ENCODE measurements at places on chromosomes 5 and 9.

DNA sequence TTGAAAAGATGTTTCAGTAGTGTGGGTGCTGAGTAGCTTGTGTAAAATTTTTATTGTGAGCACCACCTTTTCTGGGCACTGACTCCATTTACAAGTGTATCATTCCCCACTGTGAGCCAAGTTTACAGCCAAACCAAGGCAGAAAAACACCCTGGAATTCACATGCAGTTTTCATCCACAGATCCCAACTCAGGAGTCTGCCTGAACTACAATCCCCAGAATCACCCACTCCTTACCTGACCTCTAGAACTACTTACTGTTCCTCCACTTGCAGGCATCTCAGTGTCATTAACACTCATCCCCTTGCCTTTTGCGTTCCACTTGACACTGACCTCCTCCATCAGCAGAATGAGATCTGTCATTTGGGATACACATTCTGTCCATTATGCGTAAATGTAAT is 2042.6 kb upstream of the CDH6 start:
- DNase-seq, result no peak

GRCh38 chr5:159058716-159059636 is 40.7 kb downstream of the EBF1 start:
- no peak for DNase-seq

DNA sequence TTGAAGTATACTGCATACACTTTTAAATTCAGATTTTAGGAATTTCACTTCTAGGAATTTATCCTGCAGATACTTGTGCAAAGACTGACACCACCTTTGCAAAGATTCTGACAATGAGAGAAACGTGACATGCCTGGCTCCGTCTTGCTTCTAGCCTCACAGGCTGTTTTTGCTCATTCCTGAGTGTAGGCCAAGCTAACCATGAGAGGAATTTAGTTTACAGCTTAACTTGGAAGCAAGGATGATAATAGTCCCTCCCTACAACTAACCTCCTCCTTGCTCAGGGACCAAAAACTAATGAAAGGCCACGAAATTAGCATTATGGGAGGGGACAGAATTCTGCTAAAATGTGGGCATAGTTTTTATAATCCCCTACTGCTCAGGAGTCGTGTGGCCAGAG is 31.1 kb downstream of the C5orf22 start:
- no peak for DNase-seq

DNA sequence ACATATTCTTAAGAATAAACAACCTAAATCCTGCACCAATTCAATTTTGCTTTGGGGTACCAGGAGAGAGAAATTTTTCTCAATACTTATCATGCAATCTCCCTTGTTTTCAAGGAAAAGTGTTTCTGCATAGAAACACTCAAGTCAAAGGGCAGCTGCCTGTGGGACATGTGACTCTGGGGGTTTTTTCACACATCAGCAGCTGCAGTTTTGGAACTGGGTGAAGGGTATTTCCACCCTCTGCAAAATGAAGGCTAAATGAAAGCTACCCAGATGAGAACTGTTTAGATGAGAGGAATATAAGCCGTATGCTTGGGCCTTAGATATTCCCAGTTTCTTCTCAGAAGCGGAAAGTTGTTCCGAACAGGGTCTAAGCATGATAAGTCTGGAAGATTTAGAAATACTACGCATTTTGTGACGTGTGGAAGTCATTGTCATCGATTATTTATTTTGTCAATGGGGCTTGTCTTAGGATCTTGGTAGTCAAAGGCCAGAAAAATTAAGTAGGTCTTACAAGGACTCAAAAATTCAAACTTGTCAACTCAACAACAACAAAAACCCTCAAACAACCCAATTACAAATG is 64.3 kb upstream of the BOD1 start:
- no peak for DNase-seq

DNA sequence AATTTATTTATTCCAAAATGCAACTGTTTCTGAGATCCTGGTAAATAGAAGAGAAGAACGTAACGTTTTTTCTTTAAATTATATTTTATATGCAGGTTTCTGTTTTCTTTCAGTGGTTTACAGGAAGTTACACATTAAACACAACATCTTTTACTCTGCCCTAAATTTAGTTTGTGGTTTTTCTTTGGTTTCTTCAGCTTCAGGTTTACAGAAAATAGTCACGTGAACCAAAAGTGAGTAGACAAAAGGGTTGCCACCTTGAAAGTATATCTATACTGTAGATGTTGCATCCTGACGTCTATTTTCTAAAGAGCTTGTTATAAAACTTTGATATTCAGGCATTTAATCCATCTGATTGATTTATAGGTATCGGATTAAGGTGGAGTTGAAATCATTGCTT is 1236.6 kb downstream of the MAT2B start:
- DNase-seq, result no peak

DNA sequence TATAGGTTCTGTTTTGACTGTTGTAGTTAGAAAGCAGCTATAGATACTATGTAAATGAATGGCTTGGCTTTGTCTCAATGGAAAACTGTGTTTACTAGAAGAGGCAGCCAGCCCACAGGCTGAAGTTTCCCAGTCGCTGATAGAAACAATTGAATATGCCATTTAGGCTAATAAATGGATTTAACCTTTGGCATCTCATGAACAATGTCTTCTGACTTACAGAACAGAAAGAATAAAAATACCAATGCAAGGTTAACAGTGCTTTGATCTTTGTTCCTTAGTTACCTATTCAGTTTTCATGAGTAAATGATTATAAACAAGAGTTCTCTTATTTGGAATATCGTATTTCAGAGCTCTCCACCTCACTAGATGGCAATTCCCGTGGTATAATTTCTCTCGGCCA is 120.6 kb downstream of the PAM start:
- no peak for DNase-seq

All from activated T-cell treated with anti-CD3 and anti-CD28 coated beads for 48 hours (primary cell).